ENCODE measurements at places on chromosomes 2 and 18.

DNA sequence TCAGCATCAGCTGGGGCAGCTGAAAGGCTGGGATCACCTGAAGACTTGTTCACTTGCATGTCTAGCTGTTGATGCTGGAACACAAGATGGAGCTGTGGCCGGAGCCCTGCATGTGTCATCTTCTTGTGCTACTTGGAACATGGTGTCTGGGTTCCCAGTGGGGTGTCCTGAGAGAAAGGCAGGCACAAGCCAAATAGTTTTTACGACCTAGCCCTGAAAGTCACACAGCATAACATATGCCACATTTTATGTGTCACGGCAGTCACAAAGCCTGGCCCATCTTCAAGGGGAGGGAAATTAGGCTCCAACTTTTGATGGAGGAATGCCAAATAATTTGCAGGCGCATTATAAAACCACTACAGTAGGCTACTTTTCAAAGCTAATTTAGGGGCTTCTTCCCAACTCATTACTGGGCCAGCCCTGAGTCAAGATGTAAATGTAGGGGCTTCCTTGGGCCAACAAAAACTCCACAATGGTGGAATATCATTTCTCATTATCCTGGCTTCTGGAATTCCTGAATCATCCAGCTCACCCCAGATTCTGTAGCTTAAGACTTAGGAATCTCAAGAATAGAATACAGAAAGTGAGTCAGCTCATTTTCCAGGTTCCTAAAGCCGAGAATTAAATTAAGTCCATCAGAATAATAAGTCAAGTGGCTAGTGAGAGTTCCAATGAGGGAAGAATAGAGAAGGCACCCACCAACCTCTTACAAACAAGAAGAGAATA lies 543.0 kb downstream of the TNS1 start:
- no peaks in the 10 kb centered on the region for H3K27me3 ChIP-seq
- no peaks in the 10 kb centered on the region for H3K4me1 ChIP-seq
- no peak overlapping the region for H3K4me3 ChIP-seq
- no peaks in the 10 kb centered on the region for H3K36me3 ChIP-seq

DNA sequence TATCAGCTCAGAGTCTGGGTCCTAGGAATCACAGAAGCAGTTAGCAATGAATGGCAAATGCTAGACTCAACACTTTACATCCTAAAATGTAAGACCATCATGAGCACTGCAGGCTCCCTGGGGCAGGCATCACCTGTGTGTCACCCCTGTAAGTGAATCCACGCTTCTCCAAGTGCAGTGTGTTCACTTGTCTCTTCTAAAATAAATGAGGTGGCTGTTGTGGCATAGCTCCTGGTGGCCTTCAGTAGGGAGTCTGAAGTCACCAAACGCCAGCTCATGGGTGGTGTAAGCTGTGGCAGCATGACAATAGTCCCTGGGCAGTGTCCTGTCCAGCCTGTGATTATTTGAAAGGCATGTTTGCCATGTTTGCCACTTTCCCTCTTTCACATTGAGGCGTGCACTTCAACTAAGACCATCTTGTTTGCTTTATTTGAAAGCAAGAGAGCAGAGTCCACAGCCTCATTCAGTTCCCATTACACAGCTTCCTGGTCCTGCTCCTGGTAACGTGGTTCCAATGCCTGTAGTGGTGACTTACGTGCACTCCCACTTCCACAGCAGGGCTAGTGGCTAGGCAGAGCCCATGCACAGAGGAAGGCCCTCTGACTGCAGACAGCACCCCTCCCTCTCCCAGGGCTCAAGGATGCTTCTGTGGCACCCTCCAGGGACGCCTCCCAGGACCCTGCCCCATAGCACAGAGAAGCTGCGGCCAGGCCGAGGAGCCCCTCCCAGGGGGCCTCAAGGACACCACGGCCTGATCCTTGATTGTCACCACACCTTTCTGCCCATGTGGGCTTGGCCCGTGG lies 24.3 kb downstream of the COA5 start:
- H3K27ac ChIP-seq = no peak overlapping the region
- no peaks in the 10 kb centered on the region for H3K4me1 ChIP-seq
- peaks cover 3% of the 10 kb centered on the region for H3K36me3 ChIP-seq
- DNase-seq = no peak

DNA sequence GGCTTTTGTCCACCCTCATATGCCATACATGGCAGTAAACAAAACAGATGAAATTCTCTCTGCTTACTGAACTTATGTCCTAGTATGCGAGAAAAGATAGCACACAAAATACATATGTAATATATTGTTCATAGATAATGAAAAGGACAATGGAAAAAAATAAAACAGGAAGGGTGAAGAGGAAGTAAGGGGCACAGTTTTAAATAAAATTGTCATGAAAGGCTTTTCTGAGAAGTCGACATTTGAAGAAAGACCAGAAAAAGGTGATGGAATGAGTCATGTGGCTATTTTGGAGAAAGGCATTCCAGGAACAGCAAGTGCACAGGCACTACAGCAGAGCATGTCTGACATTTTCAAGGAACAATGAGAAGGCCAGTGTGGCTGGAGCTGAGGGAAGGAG lies 56.4 kb downstream of the KCNH7 start:
- no peaks in the 10 kb centered on the region for H3K27me3 ChIP-seq
- H3K36me3 ChIP-seq = no peaks in the 10 kb centered on the region
- no peak for DNase-seq
- no peak overlapping the region for H3K27ac ChIP-seq
- no peaks in the 10 kb centered on the region for H3K4me1 ChIP-seq
- no peak overlapping the region for H3K4me3 ChIP-seq

DNA sequence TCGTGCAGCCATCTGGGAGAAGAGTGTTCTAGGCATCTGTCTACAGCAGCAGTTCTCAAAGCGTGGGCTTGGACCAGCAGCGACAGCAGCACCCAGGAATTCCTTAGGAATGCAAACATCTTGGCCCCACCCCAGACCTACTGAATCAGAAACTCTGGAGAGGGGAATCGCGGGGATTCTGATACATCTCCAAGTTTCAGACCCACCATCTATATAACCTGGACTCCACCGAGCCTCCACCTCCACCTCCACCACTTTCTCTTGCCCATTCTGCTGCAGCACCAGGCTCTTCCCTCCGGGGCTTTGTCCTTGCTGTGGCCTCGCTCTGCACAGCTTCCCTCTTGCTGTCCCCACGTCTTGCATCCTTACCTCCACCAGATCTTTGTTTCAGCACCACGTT lies 256.4 kb downstream of the BCL2 start:
- H3K4me1 ChIP-seq = no peaks in the 10 kb centered on the region
- no peaks in the 10 kb centered on the region for H3K27me3 ChIP-seq
- no peak for DNase-seq
- no peak overlapping the region for H3K4me3 ChIP-seq
- no peaks in the 10 kb centered on the region for H3K36me3 ChIP-seq

DNA sequence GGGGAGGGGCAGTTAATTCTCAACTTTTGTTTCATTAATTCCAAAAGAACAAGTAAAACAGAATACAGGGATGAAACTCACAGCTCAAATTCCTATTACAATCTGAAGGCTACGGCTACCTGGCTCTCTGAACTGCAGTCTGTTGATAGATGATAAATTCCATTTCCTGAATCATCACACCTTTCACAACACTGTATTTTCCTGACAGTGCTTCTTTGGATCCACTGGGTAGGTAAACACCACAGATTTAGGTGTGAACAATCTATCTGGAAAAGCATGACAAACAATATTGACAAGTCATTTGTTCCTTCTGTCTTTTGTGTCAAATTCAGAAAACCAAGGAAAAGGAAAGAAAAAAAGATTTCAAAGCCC lies 843.2 kb downstream of the LRRTM4 start:
- H3K27ac ChIP-seq = no peak overlapping the region
- H3K4me1 ChIP-seq = no peaks in the 10 kb centered on the region
- no peak overlapping the region for H3K4me3 ChIP-seq
- no peaks in the 10 kb centered on the region for H3K36me3 ChIP-seq

GRCh38 chr2:238064376-238064775 lies 3.6 kb downstream of the SCLY start:
- no peak overlapping the region for H3K27ac ChIP-seq
- peaks cover 45% of the 10 kb centered on the region for H3K36me3 ChIP-seq
- no peak for DNase-seq
- H3K4me3 ChIP-seq = no peak overlapping the region
- no peaks in the 10 kb centered on the region for H3K27me3 ChIP-seq

- DNase-seq = no peak
- no peaks in the 10 kb centered on the region for H3K36me3 ChIP-seq
- H3K27ac ChIP-seq = no peak overlapping the region
- H3K4me1 ChIP-seq = no peaks in the 10 kb centered on the region
Measured at GRCh38 chr2:71618327-71619113, 165.2 kb downstream of the DYSF start.

DNA sequence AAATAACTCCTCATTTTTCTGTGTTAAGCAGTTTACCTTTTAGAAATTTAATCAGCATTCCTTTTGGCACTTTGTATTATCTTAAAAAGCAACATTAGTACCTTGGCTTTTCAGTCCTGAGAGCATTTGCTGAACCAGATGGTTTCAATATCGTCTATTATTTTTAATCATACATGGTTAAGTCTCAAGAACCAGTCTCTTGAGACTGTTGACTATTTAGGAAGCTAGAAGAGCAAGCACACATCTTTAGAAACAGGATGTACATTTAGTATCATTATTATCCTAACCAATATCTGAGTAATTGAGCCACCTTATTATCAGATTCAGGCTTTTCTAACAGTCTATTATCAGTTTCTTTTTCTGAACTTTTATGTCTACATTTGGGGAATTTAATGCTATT lies 28.2 kb upstream of the ZEB2 start:
- no peak for DNase-seq
- no peaks in the 10 kb centered on the region for H3K36me3 ChIP-seq
- peaks cover 6% of the 10 kb centered on the region for H3K4me1 ChIP-seq
- no peak overlapping the region for H3K27ac ChIP-seq
- H3K27me3 ChIP-seq = no peaks in the 10 kb centered on the region

DNA sequence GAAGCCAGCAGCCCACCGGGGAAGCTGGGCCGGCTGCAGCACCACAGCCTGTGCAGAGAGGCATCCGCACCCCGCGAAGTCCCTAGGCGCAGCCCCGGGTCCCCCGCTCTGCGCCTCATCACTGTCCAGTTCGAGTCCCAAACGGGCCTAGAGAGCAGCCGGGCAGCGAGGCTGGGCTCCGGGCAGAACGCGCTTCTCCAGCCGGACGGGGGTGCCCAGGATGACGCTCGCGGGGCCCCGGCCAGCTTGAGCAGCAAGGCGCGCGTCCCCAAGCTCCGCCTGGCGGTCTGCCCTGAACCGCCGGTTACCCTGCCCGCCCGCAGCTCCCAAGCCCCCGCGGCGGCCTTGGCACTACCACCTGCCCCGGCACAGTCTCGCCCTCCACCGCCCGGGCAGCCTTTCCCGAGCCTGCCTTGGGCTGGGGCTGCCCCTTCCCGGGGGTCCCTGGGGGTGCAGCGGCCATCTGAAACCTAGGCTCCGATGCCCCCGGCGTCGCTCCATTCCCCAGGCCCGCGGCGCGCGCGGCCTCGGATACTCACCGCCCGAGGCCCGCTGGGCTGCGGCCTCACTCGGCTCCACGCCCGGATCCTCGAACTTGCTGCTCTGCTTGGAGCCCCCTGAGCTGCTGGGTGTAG lies 591 bp downstream of the SLC16A14 start:
- H3K27ac ChIP-seq = peak overlapping the region; percentile 19
- H3K27me3 ChIP-seq = no peaks in the 10 kb centered on the region
- H3K4me3 ChIP-seq = peak overlapping the region; percentile 51
- peak; percentile 74 for DNase-seq

DNA sequence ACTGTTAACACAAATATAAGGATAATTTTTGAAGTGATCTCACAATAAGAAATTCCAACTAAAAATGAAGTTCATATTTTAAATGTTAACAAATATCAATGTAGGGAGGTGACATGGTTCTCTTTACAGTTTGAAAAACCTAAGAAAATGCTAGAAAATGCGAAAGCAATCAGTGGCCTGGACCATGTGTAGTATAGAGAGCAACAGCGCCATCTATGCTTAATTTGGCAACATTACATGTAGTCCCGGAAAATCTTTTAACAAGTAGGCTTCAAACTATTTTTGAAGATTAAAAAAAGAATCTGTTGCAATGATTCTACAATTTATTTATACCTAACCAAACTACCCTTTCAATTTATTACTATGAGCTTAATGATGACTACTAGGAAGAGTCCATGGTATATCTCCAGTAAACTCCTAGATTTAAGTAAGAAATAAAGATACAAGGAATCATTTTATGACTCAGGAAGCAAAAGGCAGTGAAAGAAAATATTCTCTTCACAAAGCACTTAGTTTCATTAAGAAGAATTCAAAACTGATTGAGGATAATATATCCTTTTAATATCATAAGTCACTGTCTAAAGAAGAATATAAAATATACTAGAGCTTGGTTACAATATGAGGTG lies 33.3 kb downstream of the NDUFA10 start:
- H3K4me3 ChIP-seq = no peak overlapping the region
- no peaks in the 10 kb centered on the region for H3K27me3 ChIP-seq
- no peak overlapping the region for H3K27ac ChIP-seq
- DNase-seq = no peak

GRCh38 chr2:75431276-75431675 lies 129.5 kb downstream of the EVA1A start:
- no peak overlapping the region for H3K4me3 ChIP-seq
- no peak for DNase-seq
- H3K27me3 ChIP-seq = no peaks in the 10 kb centered on the region
- H3K4me1 ChIP-seq = peaks cover 6% of the 10 kb centered on the region

- H3K4me1 ChIP-seq = no peaks in the 10 kb centered on the region
- no peaks in the 10 kb centered on the region for H3K36me3 ChIP-seq
- H3K4me3 ChIP-seq = no peak overlapping the region
- no peak for DNase-seq
- H3K27me3 ChIP-seq = no peaks in the 10 kb centered on the region
- H3K27ac ChIP-seq = no peak overlapping the region
Measured at GRCh38 chr2:165238295-165238694, 919 bp upstream of the SCN2A start.

- H3K36me3 ChIP-seq = peaks cover 2% of the 10 kb centered on the region
- no peak for DNase-seq
- H3K27ac ChIP-seq = peak overlapping the region; percentile 40
- no peak overlapping the region for H3K4me3 ChIP-seq
- H3K4me1 ChIP-seq = peaks cover 12% of the 10 kb centered on the region
Measured at GRCh38 chr2:85237849-85238565, 89.8 kb downstream of the TGOLN2 start.

DNA sequence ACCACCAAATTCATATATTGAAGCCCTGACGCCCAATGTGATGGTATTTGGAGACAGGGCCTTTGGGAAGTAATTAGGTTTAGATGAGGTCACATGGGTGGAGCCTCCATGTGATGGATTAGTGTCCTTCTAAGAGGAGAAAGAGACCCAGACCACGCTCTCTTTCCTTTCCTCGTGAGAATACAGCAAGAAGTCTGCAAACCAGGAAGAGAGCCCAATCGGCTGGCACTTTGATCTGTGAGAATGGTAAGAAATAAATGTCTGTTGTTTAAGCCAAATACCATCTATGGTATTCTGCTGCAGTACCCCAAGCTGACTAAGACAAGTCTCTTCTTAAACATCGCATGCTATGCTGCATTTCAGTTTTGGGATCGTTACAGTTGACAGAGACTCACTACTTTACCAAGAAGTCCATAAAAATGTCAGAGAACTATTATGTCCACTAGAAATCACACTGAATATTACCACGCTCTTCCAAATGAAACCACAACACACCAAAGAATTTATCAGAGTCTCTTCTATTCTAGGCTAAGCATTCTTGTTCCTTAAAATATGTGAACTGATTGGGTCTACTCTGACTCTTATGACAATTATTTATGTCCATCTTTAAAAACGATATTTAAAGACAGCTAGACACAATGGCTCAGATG lies 48.5 kb downstream of the LPIN2 start:
- no peak overlapping the region for H3K27ac ChIP-seq
- no peaks in the 10 kb centered on the region for H3K36me3 ChIP-seq
- DNase-seq = no peak
- H3K4me1 ChIP-seq = no peaks in the 10 kb centered on the region
- H3K4me3 ChIP-seq = no peak overlapping the region
- H3K27me3 ChIP-seq = no peaks in the 10 kb centered on the region
